ENCODE measurements at places on chromosomes 7 and 10. TPM values are rescaled to one million over a fixed set of nuclear protein-coding genes. Genes with fewer than 3 reads are reported as not detected.

ITPRID1 gene
- not detected for total RNA-seq

UCMA gene
- not detected for total RNA-seq

C7orf57 gene
- total RNA-seq = not detected

TRIM50 gene
- total RNA-seq = not detected

JAKMIP3 gene
- total RNA-seq = 0.05 TPM

FAM241B gene
- 1.8 TPM for total RNA-seq

ZMIZ1 gene
- total RNA-seq = 88.2 TPM
